ENCODE measurements at places on chromosomes 1 and 21.

- DNase-seq: no peak
Measured at GRCh38 chr1:230072866-230073265, 5.8 kb downstream of the GALNT2 start.

DNA sequence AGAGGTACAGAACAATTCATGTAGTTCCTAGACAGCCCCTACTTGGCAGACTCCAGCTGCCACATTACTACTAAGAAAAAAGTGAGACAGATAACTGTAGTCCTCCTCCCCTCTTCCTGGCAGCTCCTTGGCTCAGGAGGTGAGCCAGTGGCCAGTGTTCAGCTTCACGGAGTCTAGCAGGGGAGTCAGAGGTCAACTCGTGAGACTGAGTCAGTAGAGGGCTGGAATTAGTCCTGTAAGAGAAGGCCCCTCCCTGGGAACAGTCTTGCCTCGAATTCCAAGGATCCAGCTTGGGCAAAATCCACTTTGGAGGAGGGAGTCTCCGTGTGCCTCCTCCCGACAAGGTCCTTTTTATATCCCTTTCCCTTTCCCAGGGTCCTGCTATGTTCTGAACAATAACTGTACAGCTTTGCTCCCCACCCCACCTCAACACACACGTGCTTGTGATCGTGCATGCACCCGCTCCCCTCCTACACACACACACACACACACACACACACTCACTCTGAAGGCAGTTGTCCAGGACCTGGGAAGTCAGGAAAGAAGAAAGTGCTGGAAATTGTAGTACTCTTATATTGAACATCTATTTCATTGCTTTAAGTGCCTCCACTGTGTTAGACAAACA lies 22.5 kb upstream of the SLC27A3 start:
- DNase-seq: no peak

DNA sequence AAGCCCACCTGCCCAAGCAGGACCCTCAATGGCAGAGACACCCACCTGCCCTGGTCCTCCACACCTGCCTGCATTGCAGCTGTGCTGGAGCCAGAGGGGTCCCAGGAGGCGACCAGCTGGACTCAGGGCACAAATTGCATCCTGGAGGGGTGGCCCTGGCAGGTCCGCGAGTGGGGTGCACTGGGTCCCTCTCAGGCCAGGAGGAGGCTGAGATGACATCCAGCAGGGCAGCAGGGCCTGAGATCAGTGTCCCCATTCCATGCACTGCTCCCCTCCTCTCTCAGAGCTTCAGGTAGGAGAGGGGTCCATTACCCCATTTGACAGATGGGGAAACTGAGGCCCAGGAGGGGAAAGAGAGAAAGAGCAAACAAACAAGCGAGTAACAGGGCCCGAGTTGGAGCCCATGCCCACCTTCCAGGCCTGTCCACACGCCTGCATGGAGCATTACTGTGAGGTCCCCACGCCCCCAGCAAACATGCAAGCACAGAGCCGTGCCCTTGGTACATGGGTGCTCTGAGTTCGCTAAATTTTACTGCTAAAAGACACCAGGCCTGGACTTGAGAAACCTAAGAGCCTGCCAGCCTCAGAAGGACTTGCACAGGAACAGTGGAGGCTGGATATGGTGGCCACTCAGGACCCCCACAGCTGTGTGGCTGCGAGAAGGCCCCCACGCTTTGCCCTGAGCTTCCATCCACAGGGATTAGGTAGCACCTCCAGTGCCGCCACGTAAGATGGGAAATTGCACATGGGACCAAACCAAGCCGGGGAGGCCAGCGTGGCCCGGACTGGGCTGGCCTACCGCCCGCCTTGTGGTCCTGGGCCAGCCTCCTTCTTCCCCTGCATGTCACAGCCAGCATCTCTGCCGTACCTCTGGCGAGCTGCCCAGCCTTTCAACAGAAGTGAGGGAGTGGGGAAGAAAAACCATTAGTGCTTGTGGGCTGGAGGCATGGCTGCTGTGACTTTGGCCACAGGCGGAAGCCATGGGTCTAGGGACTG lies 7.4 kb downstream of the WNT3A start:
- no peak for DNase-seq

GRCh38 chr1:151372058-151372934 lies at the start of gene SELENBP1:
TSS of gene SELENBP1 (minus strand) at chr1:151372705. CDS start at chr1:151372641, 64 bp downstream.
- DNase-seq: no peak

GRCh38 chr1:59198564-59198963 lies 98.3 kb upstream of the FGGY start:
- no peak for DNase-seq

- no peak for DNase-seq
Measured at GRCh38 chr1:25123551-25123950, 108.8 kb downstream of the SYF2 start.

DNA sequence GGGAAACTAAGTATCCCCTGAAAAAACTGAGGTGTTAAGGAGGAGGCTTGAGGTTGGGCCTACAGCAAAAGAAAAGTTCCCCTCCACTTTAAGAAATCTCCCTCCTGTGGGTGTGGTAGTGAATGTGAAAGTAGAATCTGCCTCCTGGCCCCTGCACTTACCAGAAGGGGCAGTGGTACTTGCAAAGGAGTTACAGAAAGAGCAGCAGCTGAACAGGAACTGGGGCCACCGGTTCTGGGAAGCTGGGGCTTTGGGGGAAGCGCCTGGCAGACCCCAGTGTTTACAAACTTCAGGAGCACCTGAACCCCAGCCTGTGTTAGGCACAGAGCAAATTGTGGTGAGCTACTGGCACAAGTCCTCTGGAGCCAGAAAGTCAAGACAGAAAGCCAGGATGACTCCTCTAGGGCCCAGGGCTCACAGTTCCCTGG lies 250.2 kb upstream of the FGGY start:
- DNase-seq: peak; percentile 50

DNA sequence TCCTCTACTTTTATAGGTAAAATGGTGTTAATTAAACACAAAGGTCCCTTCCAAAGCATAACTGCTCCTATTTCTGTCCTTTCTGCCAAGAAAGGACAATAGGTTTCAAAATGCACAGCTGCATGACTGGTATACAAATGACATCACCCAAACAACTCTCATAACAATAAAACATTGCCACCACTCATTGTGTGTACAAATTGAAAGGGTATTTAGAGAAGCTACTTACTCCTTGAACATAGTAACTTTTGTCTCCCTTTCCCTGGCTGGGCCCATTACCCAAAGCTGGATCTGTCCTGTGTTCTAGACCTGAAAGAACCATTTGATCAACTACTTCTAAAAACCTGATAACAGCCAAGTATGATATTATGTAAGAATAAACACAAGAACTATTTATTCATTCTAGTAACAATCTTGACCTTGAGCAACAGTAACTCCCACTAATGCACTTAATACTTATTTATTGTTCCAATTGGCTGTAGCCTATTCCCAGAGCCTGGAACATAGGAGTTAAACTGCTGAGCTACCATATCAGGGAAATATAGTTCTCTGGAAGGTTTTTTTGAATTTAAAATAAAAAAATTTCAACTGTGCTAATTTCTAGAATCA lies 38.2 kb downstream of the TTLL7 start:
- no peak for DNase-seq

GRCh38 chr1:54310439-54311328 lies 95.5 kb downstream of the SSBP3 start:
- no peak for DNase-seq

GRCh38 chr1:162299018-162299417 lies 77.6 kb downstream of the SPATA46 start:
- DNase-seq: no peak

DNA sequence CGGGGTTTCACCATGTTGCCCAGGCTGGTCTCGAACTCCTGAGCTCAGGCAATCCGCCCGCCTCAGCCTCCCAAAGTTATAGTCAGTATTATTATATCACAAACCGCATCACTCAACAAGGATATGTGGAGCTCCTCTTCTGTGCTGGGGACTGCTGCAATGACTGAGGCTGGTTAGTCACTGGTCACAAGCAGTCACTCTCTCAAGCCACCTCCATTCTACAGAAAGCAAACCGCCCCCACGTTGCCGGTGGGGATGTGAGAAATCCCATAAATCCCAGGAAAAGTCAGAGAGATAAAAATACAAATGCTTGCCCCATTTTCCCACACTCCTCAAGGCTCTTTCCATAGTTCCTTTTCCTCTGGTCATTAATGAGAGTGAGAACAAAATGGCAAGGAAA lies 155.7 kb downstream of the ADSS2 start:
- no peak for DNase-seq

GRCh38 chr1:11314959-11315358 lies 42.0 kb downstream of the UBIAD1 start:
- no peak for DNase-seq

GRCh38 chr1:173064011-173064410 lies 13.3 kb upstream of the TNFSF18 start:
- no peak for DNase-seq

GRCh38 chr1:203797948-203798655 lies 2.7 kb downstream of the ZBED6 start:
- DNase-seq: no peak

GRCh38 chr1:109243860-109244552 lies 5.3 kb upstream of the CELSR2 start:
- DNase-seq: no peak

GRCh38 chr1:114310695-114311271 lies 157.1 kb upstream of the SYT6 start:
- no peak for DNase-seq

- DNase-seq: no peak
Measured at GRCh38 chr1:92755541-92756461, 29.1 kb downstream of the EVI5 start.

GRCh38 chr1:67652800-67653199 lies 32.2 kb upstream of the GADD45A start:
- DNase-seq: no peak

DNA sequence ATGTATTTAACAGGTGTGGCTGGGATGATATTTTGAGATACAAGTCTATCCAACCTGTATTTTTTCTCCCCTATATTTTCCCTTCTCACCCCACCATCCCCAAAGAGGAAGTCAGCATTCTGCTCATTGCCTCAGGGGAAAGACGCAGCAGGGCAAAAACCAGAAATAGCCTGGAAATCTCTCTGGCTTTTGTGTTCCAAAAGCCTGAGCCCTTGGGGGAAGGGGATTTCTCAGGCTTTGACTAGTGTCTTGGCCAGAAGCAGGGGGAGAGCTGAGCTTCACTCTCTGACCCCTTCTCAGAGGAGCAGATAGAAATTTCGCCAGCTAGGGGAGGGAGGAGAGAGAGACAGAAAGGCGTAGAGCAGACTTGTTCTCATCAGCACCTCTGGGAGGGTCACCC lies 244.7 kb downstream of the RRAGC start:
- no peak for DNase-seq
